NCI-H510A treated with DMSO at 0.1 percent for 48 hours (cell line): ENCODE measurements at places on chromosomes 1 and 21.

DNA sequence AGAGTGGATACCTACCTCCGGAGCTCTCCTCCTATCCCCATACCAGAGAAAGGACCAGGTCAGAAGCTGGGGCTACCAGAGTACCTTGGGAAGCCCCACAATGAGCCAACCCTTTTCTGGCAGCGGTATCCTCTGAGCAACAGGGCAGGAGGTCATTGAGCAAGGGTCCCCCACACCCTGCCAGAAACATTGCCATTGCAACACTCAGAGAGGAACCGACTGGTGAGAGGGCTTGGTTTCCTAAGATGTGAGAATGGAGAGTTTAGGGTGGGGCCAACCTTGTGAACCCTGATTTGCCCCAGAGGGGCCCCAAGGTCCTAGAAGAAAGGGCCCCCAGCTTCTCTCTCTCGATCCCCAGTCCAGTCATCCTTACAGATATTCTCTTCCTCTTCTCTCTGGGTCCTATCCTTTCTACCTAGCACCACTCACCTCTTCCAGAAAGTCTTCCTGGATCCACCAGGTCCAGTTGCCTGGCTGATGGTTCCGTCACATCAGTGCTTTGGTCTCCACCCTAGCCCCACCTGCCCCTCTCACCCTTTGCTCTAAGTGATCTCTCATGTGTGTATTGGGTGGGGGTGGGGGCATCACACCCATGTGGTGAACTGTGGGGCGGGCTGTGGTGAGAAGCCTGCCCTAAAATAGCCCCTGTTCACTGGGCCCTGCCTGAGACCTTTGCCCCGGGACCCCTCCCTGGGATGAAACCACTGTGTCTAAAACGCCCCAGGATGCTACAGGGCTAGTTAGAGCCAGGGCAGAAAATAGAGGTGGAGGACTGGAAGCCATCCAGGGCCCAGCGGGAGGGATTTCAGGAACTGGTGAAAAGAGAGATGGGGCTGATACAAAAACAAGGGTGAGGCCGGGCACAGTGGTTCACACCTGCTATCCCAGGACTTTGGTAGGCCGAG, 8.7 kb downstream of the FGR start:
- DNase-seq, result no peak

DNA sequence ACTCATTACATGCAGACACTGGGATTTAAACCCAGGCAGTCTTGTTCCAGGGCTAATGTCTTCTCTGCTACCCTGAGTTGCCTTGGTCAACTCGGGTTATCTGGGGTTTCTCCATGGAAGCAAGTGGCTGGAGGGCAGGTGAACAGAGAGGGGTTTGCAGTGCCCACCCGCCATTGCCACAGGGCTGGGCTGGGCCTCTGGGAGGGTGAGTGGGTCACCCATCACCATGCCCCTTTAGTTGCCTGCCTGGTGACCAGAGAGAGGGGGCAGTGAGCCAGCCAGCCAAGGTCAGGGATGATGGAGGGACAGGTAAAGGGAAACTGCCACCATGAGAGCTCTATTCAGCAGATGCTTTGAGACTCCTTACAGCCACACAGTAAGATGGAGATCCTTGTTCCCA, 53.2 kb downstream of the GRIK3 start:
- no peak for DNase-seq

DNA sequence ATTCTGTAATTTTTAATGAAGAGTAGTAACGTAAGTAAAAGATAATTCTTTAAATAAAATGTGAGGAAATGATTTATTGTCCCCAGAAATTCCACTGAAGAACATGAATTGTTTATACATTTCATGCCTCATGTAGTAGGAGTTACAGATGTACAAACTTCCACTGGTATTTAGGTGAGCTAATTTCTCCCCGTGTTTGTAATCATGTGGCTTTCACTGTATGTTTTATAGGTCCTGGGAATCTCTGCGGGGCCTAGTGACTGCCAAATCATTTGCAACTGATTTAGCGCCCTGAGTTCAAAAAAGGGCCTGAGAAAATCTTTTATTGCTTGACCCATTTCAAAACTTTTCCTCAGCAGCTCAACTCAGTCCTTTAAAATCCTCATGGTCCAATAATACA, 30.5 kb upstream of the FASLG start:
- DNase-seq, result no peak

DNA sequence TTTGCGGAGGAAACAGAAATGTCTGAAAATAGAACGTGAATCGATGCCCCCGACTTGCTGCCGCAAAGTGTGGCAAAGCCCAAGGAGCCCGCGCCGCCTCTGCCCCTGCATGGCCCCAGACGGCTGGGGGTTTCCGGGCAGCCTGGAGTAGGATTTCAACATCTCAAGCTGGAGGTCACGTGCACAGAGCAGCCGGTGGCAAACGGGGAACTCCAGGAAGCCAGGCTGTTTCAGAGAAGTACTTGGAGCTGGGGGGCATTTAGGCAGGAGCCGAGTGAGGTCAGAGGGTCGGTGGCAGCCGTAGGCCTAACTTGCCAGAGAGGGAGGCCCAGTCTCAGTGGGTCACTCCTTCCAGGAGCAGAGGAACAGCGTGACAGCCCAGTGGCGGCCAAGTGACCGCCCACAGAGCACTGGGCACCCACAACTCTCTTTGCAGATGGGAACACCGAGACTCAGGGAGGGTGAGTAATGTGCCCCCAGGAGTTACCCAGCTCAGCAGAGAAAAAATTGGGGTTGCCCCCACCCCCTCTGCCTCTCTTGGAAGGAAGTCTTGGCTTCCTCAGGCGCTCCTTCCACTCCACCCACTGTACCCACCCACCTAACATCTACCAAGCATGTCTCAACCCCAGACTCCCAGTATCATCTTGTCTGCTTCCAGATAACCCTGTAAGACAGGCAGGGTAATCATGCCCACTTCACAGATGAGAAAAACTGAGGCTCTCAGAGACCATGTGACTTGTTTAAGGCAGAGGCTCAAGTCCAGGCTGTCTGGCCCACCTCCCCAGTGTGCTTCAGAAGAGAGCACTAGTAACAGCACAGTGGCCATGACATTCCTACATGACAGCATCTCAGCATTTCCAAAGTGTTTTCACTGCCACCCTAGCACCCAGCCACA, 179.4 kb downstream of the HIVEP3 start:
- DNase-seq, result peak; percentile 75

DNA sequence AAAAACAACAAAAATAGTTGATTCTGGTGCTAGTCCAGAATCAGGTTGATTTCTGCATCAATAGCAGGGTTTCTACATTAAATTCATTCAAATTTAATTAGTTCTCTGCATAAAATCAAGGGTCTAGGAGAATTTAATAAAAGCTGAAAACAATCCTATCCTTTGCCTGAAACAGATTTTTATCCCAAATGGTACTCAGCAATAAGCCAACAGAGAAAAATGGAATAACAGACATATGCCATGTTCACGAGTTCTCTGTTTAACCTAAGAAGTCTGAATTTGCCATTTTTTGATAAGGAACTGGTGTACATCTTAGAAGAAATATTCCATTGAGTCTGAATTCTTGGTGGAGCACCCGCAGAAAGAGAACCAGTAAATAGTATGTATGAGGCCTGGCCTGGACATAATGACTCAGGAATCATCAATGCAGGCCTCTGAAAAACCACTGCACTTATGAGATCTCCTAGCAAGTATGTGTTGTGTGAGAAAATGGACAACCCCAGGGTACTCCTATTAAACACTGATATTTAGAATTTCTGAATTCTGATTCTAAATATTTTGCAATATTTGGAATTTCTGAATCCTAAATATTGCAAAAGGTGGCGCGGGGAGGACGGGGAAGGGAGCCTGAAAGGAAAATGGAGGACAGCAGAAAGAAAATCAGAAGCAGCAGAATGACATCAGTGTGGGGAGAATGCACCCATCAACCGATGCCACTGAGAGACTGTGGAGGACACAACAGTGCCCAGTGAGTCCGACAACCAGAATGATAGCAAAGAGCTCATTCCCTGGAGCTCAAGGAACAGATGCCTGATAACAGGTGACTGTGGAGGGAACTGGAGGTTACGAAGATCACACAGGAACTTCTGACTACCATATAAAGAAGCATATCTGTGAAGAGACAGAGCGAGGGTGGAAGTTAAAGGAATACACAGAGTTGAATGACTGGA, 97.6 kb downstream of the APP start:
- DNase-seq, result no peak

DNA sequence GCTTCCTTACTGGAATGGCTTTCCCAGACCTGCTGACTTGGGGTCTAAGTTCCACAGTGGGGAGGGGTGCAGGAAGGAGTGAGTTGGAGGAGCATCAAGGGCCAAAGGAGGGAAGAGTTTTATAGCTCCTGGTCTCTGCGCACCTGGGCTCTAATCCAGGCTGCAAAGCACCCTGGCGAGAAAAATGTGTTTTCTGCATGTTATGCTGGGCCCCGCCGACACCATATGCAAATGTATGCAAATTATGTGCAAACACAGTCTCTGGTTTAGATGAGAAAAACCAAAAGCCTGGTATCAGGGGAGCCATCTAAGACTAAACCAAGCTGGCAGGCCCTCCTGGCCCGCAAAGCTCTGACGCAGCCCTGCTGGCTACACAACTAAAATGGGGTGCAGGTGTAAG, 95.0 kb downstream of the VWA5B1 start:
- DNase-seq, result no peak

DNA sequence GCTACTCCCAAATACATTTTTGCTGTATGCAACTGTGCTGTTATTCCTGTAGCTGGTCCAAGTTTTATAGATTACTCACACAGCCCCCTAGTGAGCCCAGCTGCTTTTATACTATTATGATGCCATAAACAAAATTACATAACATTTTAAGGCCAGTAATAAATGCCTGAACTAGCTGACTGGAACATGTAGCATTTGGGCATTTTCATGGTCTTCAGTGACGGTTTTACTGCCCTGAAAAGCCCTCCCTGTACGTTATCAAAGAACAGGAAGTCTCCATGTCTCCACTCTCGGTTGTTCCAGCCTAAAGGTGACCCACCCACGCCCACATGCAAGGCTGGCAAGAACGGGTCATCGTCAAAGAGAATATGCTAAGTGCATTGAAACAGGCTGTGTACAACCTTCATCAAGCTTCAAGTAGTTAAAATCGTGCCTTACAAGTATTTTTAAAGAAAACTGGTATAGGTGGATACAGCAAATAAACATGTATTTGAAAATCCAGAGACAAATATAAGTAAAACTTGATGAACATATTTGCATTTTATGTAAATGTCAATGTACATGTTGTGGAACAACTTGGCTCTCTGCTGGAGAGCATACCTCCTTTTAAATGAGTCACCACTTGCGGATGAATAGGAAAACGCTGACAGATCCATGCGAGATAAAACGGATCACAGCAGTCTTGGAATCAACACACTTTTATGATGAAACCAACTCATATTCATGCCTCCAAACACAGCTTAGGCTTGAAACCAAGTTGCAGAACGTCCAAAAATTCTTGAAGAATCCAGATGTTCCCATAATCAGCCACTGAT, 520.5 kb downstream of the SMYD3 start:
- DNase-seq, result no peak

GRCh38 chr1:247548769-247549182, at the start of gene GCSAML:
GCSAML (plus strand) TSS chr1:247549134; CDS start chr1:247549192, 58 bp downstream.
- no peak for DNase-seq

GRCh38 chr1:213686983-213687382, 300.8 kb upstream of the PROX1 start:
- no peak for DNase-seq

GRCh38 chr1:33348194-33348593, 27.3 kb upstream of the A3GALT2 start:
- no peak for DNase-seq

GRCh38 chr1:161763522-161764098, 2.5 kb upstream of the ATF6 start:
- DNase-seq, result peak; percentile 24

- no peak for DNase-seq
Observed at GRCh38 chr1:116318897-116319296, 54.1 kb upstream of the ATP1A1 start.

GRCh38 chr1:71583756-71584155, 502.9 kb upstream of the ZRANB2 start:
- no peak for DNase-seq

DNA sequence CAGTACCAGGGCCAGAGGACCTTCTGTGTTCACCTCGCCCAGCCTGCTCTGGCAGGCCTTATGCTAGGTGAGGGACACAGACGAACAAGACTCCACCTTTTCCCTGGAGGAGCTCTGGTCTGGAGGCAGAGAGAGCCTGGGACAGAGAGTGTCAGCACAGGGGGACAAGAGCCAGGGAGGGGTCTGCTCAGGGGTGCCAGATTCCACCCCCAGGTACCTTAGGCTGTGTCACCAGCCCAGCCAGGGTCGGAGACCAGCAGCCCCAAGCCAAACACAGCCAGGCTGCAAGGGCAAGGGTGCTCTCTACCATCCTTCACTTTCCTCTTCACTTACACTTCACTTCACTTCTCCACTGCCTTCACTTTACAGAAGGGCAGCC, 4.3 kb upstream of the LRP8 start:
- no peak for DNase-seq

- no peak for DNase-seq
Observed at GRCh38 chr1:161195171-161195570, 3.7 kb downstream of the ADAMTS4 start.

GRCh38 chr21:39097981-39098380, 85.3 kb downstream of the PSMG1 start:
- DNase-seq, result no peak

- DNase-seq, result no peak
Observed at GRCh38 chr1:186782791-186783190, 46.0 kb upstream of the PLA2G4A start.

DNA sequence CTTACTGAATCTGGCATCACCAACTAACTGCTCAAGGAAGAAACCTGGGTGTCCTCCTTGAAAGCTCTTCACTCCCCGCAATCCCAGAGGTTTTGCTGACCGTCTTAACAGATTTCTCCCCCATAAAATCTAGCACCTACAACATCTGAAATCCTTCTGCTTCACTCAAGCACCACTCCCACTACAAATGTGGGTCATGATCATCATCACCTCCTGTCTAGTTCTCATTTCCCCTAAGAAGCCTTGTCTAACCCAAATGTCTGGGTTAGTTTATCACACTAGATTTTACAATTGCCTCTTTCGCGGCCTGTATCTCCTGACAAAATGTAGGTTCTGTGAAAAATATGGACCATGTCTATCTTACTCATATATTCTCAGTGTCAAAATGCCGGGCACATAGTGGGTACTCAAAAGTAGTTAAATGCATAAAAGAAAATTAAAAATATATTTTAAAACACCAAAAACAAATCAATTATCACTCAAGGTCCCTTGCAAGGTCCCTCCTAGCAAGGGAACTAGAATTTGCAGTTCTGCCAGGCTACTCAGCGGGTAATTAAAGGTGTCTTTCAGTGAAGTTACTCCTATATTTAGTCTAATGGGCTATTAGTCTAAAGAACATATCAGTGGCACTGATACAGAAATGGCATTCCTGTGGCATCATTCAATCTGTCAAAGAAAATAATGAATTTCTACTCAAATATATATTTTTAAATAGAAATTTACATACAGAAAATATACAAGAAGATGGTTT, 19.6 kb downstream of the C21orf91 start:
- DNase-seq, result no peak
